Ureter (tissue), 1 donor: ENCODE measurements at places on chromosomes 16 and 17.

- DNase-seq, result no peak
Measured at GRCh38 chr17:44272321-44272951, 4.5 kb upstream of the SLC4A1 start.

DNA sequence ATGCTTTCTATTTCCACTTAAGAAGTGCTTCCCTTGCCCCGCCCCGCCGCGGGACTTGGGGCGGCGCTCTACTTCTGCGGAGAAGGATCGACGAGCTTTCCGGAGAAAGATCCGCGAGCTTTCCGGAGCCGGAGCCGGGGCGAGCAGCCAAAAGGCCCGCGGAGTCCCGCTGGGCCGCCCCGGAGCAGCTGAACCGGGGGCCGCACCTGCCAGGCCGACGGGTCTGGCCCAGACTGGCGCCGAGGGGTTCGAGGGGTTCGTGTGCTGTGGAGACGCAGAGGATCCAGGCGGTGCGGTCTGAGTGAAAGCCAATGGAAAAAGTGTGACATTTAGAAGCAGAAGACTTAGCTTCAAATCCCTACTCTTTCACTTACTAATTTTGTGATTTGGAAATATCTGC is 50.8 kb downstream of the TBC1D26 start:
- DNase-seq, result peak; percentile 64

DNA sequence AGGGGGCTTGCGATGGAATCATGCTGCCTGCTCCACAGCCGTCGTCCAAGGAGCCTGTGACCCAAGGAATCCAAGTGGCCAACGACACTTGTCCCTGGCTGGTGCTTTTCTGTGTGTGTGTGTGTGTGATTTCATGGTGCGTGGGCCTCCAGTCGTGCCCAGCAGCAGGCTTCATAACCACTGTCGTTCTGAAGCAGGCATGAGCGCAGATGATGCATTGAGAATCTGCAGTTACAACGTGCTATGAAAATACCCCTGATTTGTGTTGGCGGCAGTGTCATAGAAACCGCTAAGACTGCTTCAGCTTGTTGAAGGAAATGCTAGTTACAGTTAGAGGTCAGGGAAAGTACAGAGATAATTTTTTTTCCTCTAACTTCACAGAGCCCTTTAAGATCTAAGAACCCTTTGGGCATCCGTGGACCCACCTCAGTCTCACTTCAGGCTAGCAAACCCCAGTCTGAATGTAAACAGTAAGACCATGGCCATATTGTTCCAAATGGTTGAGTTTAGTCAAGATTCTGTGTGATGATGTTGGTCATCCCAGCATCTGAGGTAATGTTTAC is 15.6 kb downstream of the C16orf90 start:
- DNase-seq, result no peak

DNA sequence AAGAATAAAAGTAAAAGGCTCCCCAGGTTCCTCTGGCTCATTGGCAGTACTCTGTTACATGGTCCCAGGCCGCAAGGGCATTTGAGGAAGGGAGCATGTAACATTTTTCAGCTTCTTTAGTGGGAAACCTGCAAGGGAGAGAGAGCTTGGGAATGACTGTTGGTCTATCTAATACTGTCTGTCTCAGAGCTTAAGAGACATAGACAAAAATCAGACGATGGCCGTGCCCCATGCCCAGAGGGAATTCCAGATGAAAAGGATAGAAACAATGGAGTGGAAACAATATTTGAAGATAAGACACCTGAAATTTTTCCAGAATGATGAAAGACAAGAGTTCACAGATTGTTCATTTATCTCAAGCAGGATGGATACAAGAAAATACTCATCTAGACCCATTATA is 48.1 kb upstream of the ADORA2B start:
- DNase-seq, result no peak

DNA sequence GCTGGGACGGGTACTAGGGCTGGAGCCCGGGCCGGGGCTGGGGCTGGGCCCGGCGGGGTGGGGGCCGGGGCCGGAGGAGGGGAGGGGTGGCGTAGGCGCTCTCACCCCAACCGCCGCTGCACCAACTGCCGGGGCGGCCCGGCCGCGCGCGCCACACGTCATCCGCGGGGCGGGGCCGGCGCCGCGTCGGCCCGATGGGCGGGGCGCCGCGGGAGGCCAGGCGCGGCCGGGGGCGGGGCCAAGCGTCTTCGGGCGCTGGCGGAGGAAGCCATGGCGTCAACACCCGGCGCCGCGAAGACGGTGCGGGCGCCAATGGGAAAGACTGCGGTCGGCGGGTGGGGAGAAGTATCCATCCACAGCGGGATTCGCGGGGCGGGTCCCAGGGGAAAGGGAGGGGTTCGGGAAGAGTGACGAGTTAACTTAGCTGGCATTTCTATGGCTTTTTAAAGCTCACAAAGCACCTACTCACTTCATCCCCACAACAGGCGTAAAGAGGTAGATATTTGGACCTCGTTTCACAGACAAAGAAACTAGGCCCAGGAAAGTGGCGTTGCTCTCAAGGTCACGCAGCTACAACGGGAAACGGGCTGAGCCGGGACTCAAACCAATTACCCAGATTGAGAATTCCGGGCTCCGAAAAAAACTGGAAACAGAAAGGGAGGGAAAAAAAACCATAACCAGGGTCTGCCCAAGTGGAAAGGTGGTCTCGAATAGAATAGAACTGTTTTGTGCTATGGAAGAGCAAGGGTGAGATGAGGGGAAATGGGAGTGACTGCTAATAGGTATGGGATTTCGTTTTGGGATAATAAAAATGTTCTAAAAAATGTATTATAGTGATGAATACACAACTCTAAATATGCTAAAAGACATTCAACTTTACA is at the start of gene SPAG9:
SPAG9 (minus strand) TSS at position 130 of the 881 bp plus-strand sequence. CDS start 212 bp downstream, outside the sequence.
- DNase-seq, result peak; percentile 94

- DNase-seq, result no peak
Measured at GRCh38 chr16:65002265-65002664, 119.6 kb downstream of the CDH11 start.

DNA sequence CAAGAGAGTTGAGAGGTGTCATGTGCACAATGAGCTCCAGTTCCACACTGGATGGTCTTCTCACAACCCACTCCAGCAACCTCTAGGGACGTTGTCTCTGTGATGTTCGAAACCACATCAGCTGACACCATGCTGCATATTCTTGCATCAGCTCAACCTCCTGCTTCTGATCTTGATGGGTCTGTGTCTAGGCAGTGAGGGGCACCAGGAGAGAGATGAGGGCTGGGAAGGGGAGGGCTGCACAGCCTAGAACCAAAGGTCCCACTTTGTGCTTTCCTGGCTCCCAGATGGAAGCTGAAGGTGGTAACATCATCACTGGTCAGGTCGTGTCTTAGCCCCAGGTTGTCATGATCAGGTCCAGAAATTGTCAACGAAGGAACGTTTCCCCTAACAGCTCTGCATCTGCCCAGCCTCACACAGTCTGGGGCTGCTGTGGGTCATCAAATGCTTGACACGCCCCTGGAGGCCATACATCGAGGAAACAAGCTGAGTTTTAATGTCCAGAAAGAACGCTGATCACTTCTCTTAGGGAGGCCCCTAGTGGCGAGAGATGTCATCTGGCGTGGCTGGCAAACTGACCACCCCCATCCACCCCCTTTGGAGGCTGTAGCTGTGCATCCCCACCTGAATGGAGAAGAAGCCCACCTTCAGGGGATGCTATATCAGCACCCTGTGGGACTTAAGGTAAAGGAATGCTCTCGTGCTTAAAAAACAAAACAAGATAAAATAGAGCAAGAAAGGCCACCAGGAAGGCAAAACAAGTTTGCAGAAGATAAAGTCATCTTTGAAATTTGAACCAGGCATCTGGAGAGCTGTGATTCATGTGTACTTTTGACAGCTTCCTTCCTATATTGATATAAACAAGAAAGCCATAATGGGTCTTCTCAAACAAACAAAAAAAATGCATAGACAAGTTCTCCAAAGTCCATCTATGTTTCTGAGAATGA is 58.3 kb downstream of the WIPI1 start:
- peak; percentile 56 for DNase-seq

GRCh38 chr17:63445571-63445953 is 544 bp downstream of the CYB561 start:
- no peak for DNase-seq

DNA sequence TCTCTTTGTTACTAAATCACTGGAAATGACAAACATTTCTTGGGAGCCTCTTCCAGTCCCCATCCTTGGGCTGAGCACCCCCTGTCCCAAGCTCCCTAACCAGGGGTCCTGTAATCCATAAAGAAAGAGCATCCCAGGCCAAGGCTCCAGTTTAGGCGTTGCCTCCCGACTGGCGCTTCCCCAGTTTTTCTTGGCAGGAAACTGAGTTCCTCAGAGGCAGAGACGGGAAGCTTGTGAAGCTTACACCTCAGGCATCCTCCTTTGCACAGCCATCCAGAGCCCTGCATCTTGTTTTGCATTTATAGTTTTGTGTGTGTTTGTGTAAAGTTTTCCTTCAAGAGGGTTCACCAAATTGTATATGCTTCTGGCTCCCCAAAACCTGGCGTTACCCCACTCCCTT is 7.1 kb downstream of the COPZ2 start:
- DNase-seq, result no peak

GRCh38 chr16:1497014-1497598 is 3.9 kb downstream of the TELO2 start:
- DNase-seq, result no peak

DNA sequence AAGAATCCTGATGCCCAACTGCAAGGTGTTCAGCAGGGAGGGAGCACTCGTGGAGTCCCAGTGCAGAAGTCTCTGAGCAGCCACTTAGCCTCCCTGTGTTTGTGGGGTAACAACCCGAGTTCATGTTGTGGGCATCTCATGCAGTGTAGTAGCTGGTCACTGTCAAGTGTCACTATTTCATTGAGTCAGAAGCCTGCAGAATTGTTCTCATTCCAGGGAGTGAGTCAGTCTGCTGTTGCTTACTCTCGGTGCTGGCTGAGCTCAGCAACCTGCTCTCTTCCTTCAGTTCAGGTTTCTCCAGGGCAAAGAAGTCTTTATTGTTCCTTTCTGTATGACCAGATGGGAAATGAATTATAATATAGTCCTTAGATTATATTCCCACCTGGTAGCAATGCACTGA is 24.1 kb downstream of the HMOX2 start:
- DNase-seq, result no peak

GRCh38 chr16:47634727-47635126 is 173.6 kb downstream of the PHKB start:
- no peak for DNase-seq

GRCh38 chr17:72432143-72432621 is 311.4 kb downstream of the SOX9 start:
- DNase-seq, result no peak

GRCh38 chr17:31388770-31389656 is 2.5 kb upstream of the RAB11FIP4 start:
- DNase-seq, result peak; percentile 41

DNA sequence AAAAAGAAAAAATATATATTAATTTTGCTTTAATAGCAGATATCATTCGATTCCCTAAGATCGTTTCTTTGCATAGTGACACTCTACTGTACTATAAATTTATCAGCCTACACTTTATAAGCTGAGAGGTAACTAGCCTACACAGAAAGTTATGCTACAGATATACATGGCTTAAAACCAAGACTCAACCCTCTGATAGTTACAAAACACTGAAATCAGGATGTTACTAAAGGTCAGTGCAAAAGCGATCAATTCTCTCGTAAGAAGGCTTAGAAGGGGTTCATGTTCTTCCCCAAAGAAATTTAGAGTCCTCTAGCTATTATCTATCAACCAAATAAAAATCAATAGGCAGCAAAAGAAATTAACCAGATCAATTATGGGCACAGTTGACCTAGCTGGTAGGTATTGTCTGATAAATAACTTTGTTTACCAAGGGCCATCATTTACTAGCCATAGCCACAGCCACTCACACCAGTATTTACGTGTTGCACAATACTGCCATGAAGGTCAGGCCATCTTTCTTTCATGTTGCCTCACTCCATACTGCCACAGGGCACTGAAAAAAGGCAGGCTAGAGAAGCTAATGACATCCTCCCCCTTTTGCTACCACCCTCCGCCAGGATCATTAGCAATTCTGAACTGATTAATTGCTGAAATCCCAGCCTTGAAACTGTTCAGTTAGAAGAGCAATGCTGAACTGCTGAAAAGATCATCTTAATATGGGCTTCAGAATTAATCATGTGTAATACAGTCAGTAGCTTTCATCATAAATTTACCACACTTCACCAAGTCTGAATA is 43.7 kb downstream of the RND2 start:
- DNase-seq, result no peak

GRCh38 chr17:49887744-49888360 is 40.0 kb upstream of the TAC4 start:
- no peak for DNase-seq

GRCh38 chr17:46026166-46027047 is 27.4 kb downstream of the STH start:
- DNase-seq, result no peak

DNA sequence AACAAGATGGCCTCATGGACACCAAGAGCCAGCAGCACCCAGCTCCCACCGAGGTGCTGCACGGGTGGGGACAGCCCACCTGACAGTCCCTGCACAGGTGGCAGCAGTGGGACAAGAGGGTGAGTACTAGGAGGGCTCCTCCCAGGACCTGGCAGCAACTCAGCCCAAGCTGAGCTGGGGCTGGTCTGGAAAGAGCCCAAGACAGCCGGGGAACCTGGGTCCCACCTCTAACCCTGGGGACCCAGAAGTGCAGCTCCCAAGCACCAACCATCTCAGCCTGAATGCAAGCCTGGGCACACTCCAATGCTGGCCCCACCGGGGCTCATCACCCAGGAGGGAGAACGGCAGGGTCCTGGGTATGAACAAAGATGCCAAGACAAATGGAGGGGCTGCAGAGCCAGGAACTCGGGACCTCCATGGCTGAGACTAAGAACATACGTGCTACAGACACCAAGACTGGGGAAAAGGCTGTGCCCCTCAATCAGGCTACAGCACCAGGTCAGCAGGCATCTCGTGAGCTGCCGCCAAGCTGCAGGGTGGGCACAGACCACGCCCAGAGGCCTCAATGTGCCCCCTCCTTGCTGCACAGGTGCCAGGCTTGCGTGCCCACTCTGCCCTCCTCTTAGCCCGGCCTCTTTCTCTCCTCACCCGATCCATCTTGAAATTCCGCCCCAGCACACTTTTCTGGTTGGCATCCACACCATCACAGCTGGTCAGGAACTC is 37.5 kb upstream of the GSG1L start:
- DNase-seq, result no peak

DNA sequence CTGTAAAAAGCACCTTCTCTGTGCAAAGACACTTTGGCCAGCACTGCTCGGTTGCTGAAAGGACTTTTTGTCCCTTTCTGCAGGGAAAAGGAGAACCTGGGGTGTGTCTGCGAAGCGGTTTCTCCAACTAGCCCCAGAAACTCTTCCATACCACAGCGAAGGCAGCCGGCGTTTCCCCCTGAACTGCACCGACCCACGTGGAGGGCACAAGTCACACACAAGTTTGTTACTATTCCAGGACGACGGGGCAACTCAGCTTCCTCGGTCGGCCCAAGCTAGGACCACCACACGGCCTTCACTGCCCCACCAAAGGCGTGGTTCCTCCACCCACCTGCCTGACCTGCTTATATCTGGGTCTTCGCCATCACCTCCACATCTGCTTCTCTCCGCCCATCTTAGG is 1.9 kb downstream of the RTN4RL1 start:
- DNase-seq, result no peak
